ENCODE measurements at places on chromosomes 6 and 20.

DNA sequence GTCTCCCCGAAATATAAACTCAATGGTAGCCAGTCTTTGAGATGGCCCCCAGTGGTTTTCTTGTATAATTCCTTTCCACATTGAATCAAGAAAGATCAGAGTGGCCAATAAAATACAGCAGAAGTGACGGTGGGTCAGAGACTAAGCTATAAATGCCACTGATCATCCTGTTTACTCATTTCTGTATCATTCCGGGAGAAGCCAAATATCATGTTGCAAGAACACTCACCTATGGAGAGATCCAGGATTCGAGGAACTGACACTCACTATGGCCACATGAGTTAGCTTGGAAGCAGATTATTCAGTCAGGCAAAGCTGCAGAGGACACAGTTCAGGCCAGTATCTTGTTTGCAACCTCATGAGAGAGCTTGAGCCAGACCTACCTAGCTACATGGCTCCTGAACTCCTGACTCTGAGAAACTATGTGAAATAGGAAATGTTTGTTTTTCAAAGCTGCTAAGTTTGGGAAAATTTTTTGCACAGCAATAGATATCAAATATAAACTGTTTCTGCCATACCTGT, 132.4 kb upstream of the ADGRF1 start:
- DNase-seq, result no peak
- no peaks in the 10 kb centered on the region for H3K27me3 ChIP-seq
- no peaks in the 10 kb centered on the region for H3K4me1 ChIP-seq
- H3K27ac ChIP-seq, result no peak overlapping the region

DNA sequence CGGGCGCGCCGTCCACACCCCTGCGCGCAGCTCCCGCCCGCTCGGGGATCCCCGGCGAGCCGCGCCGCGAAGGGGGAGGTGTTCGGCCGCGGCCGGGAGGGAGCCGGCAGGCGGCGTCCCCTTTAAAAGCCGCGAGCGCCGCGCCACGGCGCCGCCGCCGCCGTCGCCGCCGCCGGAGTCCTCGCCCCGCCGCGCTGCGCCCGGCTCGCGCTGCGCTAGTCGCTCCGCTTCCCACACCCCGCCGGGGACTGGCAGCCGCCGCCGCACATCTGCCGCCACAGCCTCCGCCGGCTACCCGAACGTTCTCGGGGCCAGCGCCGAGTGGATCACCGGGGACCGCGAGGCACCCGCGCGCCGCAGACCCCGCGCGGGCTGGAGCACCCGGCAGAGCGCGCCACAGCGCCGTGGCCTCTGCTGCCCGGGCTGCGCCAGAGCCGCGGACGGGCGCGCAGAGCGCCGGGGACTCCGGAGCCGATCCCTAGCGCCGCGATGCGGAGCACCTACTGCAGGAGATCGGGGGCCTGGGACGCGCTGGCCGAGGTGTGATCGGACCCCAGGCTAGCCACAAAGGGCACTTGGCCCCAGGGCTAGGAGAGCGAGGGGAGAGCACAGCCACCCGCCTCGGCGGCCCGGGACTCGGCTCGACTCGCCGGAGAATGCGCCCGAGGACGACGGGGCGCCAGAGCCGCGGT, at the start of gene BMP2:
Gene BMP2, plus strand, starts transcription at position 151 of the 692 bp plus-strand sequence. CDS start 2,441 bp downstream, outside the sequence.
- H3K4me1 ChIP-seq, result peaks cover 10% of the 10 kb centered on the region
- H3K4me3 ChIP-seq, result peak within 1 kb of the TSS; percentile 66
- DNase-seq, result peak; percentile 53
- no peaks in the 10 kb centered on the region for H3K36me3 ChIP-seq

DNA sequence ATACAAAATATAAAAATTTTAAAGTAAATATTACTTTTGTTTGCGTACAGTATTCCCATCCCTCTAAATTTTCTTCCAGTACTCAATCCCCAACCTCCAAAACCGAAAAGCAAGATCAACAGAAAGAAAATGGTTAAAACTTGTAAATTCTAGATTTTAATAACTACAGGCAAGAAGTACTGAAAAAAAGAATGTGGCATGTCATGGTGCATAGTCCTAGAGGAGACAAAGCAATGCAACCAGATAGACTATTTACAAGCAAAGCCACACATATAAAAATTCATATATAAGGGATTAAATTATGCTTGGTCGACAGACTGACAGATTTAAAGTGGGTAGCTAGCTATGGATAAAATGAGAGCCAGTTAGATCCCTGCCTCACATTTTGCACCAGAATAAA, 56.5 kb upstream of the HFE start:
- peaks cover 37% of the 10 kb centered on the region for H3K4me1 ChIP-seq
- no peaks in the 10 kb centered on the region for H3K36me3 ChIP-seq
- no peaks in the 10 kb centered on the region for H3K27me3 ChIP-seq
- H3K4me3 ChIP-seq, result no peak overlapping the region

GRCh38 chr6:33772902-33773472, 15.9 kb downstream of the LEMD2 start:
- H3K36me3 ChIP-seq, result peaks cover 12% of the 10 kb centered on the region
- H3K4me1 ChIP-seq, result peaks cover 28% of the 10 kb centered on the region
- H3K4me3 ChIP-seq, result no peak overlapping the region

All from body of pancreas (tissue), 4 donors.